ENCODE measurements at places on chromosomes 12 and 14. TPM values are rescaled to one million over a fixed set of nuclear protein-coding genes. Genes with fewer than 3 reads are reported as not detected.

The BDKRB2 gene
- 10.8 TPM for polyA plus RNA-seq

The FGF6 gene
- polyA plus RNA-seq, result not detected

GRCh38 chr14:102508410-102508773 lies 1.2 kb downstream of the ANKRD9 start:
- no peak for DNase-seq

DNA sequence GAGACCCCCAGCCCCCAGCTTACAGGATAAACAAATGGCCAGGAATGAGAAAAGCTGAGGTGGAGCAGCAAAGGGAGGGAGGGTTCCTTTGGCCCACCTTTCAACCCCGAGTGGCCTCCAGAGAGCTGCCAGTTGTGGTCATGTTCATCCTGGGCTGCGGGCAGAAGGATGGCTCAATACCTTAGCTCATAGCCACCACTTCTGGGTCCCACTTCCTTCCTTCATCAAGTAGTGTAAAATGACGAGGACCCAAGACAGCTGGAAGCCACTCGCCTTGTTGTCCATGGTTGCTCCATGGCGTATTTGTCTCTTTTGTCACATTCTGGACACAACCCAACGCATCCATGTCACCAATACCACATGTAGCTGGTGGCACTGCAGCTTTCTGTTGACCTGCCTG lies 24.2 kb downstream of the CRACR2A start:
- DNase-seq, result no peak

DNA sequence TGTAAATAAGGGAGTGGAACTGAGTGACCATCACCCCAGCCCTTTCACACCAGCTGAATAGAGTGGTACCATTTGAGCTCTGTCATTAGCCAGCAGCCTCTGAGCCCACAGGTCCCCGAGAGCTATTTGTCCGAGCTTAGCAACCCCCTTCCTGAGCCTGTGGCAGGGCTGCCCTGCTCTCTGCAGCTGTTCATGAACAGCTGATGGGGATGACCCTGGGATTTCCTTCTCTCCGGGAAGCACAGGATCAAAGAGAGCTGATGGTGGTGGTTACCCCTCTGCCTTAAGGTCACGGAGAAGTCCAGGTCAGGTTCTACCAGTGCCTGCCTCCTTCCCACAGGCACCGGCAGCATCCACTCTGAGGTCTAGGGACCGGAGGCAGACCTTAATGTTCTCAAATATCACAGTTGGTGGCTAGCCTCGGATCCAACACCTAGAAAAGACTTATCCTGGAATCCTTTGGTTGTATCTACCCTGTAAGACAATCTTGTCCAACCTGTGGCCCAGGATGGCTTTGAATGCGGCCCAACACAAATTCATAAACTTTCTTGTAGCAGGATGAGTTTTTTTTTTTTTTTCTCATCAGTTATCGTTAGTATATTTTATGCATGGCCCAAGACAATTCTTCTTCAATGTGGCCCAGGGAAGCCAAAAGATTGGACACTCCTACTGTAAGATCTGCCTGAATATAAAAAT lies 81.1 kb downstream of the ESRRB start:
- DNase-seq, result no peak

All from sigmoid colon (tissue), 7 donors.